LNCaP clone FGC (cell line): ENCODE measurements at places on chromosomes 5 and 9.

DNA sequence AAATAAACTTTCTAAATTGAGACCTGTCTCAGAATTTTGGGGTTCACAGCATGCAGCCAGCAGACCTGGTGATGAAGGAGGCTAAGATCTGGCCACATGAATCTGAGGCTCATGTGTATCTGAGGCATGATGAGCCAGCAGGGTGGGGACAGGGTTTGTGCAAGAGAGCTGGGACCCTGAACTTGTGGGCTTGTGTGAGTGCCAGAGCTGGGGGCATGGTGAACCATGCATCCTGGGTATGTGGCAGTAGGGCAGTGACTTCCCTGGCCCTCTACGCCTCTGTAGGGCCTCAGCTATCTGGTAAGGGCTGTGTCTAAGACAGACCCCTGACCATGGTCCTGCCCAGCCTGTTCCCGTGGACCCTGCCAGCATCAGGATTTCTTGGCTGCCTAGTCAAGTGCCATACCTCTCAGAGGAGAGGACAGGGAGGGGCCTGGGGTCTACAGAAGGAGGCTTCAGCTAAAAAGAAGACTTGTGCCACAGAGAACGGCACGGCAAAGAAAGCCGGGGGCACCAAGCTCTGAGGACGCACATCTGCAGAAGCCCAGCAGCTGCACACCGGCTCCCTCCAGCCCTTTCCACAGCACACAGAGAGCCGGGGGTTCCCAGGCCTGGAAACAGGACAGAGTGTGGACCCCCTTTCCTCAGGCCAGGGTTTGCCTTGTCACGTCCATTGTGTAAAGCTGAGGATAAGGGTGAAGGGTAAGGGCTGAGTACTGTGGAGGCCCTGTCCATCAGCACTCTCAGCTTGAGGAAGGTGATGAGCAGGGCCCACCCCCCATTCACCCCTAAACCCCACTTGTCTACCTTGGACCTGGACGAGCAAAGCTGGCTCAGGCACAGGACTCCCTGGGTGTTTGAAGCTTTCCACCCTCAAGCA, 130.1 kb downstream of the MRPL36 start:
- DNase-seq, result no peak

DNA sequence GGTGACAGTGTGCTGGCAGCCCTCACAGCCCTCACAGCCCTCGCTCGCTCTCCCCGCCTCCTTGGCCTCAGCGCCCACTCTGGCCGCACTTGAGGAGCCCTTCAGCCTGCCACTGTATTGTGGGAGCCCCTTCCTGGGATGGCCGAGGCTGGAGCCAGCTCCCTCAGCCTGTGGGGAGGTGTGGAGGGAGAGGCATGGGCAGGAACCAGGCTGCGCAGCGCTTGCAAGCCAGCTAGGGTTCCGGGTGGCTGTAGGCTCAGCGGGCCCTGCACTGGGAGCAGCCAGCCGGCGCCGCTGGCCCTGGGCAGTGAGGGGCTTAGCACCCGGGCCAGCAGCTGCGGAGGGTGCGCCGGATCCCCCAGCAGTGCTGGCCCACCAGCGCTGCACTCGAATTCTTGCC, 177.0 kb downstream of the MSX2 start:
- DNase-seq, result no peak

GRCh38 chr5:58722160-58722559, 139.3 kb downstream of the RAB3C start:
- DNase-seq, result no peak

DNA sequence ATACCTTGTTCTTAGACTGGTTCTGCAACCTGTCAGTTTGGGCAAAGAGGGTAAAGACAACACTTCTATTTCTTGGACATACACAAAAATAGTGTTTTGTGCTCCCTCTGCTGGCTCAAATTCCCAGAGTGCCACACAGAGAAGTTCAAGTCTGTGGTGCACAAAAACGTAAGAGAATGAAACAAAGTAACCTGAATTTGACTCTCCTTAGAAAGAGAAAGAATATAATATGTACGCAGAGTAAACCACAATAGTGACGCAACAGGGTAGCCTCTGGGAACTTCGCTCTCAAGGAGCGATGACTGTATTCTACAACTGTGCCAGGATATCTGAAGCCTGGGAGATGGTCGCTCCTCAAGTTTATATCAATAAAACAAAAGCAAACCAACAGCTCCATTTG, 18.5 kb downstream of the DDX31 start:
- peak; percentile 58 for DNase-seq

DNA sequence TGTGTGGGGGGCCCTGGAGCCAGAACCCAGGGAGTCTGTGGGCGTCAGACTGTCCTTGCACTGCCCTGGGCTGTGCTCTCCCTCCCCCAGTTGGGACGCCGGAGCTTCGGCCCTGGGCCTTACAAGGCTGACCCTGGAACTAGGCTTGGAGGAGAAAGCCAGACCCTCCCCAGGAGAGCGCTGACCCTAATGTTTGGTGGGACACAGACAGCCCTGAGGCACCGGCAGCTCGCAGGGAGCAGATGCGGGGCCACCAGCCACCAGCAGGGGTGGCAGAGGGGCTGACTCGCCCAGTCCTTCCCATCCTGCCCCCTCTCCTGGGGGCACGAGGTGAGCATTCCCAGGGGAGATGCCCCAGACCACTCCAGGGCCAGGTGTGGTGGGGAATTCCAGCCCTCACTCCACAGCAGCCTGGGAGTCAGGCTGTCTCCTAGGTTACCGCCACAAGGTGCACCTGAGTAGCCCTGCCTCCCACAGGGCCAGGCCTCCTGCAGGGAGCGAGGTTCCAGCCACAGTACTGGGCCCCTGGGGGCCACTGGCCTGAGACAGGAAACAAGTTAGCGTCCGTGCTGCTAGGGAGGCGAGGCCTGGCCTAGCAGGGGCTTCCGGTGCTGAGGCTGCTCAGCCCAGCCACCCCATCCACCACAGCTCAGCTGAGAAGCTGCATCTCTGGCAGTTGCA, 134.6 kb downstream of the OLFM1 start:
- DNase-seq, result no peak

DNA sequence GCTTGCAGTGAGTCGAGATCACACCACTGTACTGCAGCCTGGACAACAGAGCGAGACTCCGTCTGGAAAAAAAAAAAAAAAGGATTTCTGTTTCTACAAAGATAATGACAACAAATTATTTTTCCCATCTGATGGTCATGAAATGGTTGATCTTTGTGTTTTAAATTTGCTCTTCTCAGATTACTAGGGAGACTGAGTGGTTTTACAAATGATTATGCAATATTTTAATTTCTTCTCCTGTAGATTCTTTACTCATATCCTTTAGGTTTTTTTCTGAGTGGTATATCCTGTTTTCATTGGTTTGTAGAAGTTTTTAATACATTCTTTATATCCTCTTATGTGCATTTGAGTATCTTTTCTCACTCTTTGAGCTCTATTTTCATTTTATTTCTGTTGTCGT, 20.6 kb upstream of the AUH start:
- no peak for DNase-seq

DNA sequence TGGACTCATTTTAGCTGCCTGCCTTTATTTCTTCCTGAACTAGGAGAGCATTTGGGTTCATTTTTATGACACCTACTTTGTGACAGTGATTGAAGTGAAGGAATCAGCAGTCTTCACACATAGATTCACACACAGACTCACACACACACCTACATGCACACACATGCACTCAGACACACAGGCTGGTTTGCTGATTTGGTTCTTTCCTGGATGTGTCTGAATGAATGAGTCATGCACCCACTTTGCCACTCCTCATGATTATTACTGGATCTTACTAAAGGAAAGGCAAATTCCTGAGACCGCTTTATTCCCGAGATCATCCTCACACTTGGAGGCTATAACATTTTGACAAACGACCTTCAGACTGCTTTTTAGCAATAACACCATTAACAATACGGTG, 529.5 kb downstream of the AGTPBP1 start:
- DNase-seq, result no peak

- no peak for DNase-seq
Measured at GRCh38 chr5:159601216-159601615, 270.9 kb upstream of the IL12B start.

GRCh38 chr9:70963554-70963953, 157.9 kb downstream of the TRPM3 start:
- no peak for DNase-seq

- DNase-seq, result no peak
Measured at GRCh38 chr5:176540476-176540899, 3.3 kb upstream of the RNF44 start.

GRCh38 chr9:83231039-83231438, 168.1 kb upstream of the RASEF start:
- DNase-seq, result no peak

DNA sequence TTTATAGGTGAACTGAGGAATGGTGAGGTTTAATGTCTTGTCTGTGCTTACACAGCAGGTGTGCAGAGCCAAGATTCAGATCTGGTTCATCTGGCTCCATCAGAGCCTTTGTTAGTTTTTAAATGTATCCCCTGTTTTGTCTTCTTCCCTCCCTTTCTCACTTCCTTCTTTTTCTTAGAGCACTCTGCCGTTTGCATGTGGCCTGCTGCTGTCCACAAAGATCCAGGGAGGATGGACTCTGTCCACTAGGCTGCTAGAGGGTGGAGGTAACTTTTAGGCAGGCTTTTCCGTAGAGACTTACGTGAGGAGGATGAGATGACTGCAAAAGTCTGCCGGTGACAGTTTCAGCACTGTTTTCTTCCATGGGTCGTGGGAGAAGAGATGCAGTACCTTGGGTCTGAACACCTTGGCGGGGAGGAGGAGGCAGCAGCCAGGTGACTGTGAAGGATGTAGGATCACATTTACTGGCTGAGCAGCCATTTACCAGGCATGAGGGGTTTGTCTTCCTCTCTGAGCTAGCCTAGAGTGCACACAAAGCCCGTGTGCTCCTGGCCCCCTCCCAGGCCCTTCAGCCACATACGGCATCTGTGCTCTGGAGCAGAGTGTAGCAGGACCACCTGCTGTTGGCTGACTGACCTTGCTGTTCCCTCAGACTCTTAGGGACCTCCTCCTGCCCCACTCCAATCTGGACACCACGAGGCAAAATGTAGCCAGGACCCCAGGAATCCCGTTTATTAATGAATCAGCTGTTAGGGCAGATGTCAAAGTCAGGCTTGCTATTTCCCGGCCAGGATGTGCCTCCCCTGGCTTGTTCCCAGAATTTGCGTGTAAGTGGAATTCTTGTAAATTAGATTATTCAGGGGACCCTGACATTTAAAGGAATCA, 1.8 kb downstream of the NTMT1 start:
- DNase-seq, result no peak

GRCh38 chr9:135083241-135083810, 4.1 kb upstream of the OLFM1 start:
- no peak for DNase-seq

- no peak for DNase-seq
Measured at GRCh38 chr5:35356725-35357124, 126.4 kb upstream of the PRLR start.

DNA sequence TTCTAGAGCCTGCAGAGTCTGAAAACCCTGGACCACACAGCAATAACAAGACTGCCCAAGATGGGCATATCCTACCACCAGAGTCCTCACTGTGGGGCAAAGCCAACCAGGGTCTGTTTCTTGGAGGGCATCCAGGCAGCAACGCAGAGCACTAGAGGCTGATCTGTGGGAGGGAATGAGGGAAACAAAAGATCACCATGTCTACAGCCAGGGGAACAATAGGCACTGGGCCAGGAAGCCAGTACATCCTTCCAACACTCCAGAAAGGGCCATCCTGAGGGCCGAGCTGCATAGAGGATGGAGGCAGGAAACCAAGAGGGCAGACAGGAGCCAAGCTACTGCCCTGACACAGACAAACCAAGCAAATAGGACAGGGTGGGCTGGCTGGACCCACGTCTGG, 416.1 kb upstream of the IRX4 start:
- no peak for DNase-seq

DNA sequence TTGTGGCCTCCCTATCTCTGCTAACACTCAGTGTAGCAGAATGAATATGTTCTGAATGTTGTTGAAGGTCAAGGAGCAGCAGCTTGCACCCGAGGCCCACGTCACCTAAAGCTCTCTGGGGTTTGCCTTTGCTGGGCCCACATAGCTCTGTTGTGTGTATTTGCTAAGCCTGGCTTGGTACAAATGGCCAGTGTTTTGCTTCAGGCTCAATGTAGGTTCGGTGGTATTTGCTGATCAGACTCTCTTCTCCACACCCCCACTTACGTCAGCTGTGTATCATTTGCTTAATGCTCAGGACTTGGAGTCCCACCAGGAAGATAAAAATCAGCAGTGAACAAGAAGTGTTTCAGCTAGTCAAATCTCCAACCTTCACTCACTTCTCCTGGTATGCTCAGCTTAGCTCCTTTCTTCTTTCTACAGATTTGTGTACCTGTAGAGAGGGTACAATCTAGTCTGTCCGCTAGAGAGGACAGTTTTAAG, 4.8 kb upstream of the RFESD start:
- DNase-seq, result peak; percentile 98

GRCh38 chr5:176880366-176881020, 18.7 kb downstream of the HK3 start:
- DNase-seq, result no peak

DNA sequence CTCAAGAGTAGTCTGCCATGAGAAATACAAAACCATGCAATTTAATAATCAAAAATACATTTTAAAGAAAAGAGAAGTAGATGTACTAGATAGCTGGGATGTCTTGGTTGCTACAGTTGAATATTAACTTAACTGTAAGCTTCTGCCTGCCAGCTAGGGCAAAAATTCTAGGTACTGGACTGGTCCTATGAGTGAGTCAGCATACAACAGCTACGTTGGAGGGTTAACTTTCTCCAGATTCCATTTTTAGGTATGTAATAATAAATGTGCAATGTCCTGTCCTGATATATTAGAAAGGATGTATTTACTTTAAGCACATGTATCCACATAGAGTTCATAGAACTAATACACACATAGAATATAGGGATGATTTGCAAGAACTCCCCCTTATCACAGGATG, 230.1 kb downstream of the CAAP1 start:
- no peak for DNase-seq

DNA sequence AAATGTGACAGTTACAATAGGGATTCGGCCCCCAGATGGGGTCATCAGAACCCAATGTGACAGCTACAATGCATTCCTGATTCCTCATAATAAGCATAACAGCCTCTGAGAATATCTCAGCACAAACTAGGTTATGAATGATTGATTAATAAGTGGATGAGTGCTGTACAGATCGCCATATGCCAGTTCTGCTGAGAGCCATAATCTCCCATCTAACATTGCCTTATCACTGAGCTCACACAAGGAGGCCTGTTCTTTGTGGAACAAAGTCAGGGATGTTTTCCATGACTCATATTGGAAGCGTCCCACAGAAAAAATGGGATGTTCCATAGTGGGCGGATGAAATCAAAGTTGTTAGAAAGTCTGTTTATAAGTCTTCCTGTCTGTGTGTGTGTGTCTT, 89.6 kb downstream of the KIF4B start:
- DNase-seq, result no peak

DNA sequence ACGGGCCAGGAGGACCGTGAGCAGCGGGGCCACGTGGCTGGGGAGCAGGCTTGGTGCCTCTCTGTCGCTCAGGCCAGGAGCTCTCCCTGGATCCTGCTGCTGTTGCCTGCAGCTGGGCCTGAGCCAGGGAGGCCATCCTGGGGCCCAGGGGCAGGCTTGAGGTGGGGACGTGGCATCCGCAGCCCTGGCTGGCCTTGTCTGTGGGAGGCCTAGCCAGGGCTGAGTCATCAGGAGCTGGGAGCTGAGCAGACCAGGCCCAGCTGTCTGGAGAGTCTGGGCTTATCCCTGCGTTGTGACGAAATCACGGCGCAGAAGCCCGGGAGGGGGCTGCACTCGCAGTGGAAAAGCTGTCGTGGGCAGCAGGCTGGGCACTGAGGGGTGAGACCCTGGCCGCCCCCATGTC, 138.8 kb upstream of the COL5A1 start:
- no peak for DNase-seq

GRCh38 chr5:3913279-3913678, 317.6 kb downstream of the IRX1 start:
- DNase-seq, result no peak
